GM20000 (cell line): ENCODE measurements at places on chromosomes 4 and X.

- DNase-seq: no peak
These were observed 410.6 kb downstream of the HNRNPD start for GRCh38 chr4:81963015-81963762.

DNA sequence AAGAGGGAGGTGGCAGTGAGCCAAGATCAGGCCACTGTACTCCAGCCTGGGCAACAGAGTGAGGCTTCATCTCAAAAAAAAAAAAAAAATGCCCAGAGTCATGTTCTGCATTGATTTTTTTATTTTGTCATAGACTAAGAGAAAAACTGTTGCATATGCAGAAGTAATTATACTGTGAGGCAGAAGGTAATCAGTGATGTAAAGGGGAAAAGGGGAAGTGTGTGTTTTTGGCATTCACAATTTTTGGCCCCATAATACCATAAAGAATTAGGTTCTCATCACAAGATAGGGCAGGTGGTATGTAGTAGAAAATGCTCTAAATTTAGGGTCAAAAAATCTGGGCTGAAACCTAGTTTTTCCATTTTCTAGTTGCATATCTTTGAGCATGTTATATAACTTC lies 47.3 kb upstream of the GAB1 start:
- no peak for DNase-seq

- DNase-seq: no peak
These were observed 4.9 kb downstream of the ELF2 start for GRCh38 chr4:139171876-139172691.

DNA sequence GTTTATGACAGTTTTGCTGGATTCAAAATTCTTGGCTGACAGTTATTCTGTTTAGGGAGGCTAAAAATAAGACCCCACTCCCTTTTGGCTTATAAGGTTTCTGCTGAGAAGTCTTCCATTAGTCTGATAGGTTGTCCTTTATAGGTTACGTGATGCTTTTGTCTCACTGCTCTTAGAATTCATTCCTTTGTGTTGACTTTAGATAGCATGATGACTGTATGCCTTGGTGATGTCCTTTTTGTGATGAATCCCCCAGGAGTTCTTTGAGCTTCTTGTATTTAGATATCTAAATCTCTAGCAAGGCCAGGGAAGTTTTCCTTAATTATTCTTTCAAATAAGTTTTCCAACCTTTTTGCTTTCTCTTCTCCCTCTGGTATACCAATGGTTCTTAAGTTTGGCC lies 36.4 kb downstream of the DCLK2 start:
- DNase-seq: no peak

DNA sequence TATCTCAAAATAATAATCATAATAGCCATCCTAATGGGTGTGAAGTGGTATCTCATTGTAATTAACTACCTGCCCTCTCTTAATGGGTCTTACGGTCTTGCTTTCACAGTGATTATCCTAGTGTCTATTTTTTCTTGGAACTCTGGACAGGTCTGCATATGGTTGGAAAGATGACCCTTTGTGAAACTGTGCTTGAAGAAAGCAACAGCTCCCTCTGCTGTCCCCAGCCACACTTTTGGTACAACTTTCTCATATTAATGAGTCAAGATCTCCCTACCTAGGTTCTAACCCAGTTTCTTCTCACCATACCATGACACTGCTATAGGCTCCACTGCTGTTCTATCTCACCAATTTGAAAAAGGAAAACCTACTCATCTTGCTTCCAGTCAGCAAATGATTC lies 2.4 kb downstream of the TFDP3 start:
- peak; percentile 6 for DNase-seq

- no peak for DNase-seq
These were observed 60.1 kb downstream of the RFC1 start for GRCh38 chr4:39305912-39306677.

GRCh38 chrX:18640686-18641085 lies 31.2 kb downstream of the RS1 start:
- DNase-seq: no peak

DNA sequence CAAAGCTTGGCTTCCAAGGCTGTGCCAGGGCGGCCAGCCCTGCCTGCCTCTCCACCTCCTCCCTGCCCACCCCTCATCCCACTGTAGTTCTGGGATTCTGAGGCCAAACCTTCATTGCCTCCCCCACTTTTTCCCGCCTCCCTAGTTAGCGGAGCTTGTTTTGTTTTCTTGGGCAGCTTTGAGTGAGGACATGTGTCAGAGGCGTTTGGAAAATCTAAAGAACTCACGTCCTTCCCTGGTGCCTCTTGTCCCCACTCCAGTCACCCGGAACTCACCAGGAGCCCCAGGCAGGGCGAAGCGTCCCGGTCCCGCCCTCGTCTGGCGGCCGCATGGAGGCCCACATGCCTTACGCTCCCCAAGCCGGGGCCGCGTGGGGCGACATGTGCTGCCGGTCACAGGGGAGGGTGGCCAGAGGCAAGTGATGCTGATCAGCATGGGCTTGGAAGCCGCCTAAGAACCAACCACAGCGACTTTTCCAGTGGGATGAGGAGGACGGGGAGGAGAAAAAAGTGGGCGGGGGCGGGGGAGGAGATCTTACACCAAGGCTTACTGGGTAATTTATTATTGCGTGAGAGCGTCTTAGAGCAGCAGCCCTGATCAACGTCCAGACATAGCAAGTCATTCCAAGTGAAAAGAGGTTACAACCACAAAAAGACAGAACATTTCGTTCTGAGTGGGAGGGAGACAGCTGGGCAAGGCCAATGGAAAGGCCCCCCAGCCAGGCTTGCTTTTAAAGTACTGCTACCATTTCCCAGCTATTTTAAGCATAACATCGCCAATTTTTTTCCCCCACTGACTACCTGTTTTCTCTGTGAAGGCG lies 48.5 kb downstream of the PRPS1 start:
- DNase-seq: peak; percentile 13

GRCh38 chr4:23887173-23887572 lies 2.7 kb downstream of the PPARGC1A start:
- no peak for DNase-seq

- no peak for DNase-seq
These were observed 117.8 kb upstream of the NOCT start for GRCh38 chr4:138897811-138898226.
